Left ventricle myocardium inferior (tissue), 1 donor: ENCODE measurements at places on chromosomes 12 and 14. TPM values are rescaled to one million over a fixed set of nuclear protein-coding genes. Genes with fewer than 3 reads are reported as not detected.

DNA sequence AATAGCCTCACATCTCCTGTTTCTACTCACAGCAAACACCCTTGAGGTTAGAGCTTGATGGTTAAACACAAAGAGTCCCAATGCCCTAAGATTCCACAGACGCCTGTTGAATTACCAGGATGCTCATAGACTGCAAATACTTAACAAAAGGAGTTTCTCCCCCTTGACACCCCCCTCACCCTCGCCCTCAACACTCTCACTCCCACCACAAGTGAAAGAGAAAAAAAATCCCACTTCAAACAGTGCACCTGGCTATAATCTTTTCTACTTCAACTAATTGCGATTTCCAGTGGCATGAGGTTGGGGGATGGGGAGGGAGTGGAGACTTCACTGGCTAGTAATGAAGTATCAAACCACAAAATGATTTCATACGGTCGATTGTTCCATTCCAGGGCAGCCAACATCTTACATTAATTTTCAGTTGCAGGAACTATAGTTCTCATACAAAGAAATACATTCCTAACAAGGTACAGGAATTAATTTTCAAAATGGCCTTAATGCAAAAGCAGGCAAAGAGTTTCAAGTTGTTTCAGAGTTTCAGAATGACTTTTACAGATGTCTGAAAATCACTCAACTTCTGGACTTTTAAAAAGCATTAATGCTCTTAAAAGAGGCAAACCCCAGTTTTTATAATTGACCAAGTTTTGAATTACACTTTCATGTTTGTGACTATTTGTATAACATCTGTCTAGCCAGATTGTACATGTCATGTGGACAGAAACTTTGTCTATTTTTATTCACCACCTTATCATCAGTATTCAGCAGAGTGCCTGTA lies 390.7 kb downstream of the C12orf75 start:
- no peak for DNase-seq

IFNG gene
- total RNA-seq = not detected

- no peak for DNase-seq
Observed at GRCh38 chr14:71290960-71291466, 383.8 kb downstream of the PCNX1 start.

DNA sequence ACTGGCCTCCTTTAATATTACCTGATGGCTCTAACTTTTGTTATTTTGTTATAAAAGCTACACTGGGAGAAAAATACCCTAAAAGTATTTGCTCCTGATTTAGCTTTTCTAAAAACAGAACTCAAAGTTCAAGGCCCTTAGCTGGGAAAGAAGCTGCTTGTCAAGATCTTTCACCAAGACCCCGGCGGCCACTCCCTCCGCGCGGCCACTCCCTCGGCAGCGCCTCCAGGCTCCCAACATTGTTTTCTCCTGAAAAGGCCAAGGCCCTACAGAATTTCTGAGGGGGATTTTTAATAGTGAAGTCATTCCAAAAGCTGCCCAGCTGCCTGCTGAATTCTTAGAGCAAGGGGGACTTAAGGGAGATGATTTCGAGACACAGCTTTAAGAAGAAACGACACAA lies 96.4 kb downstream of the NTN4 start:
- DNase-seq = peak; percentile 41

PLEKHG7 gene
- total RNA-seq = not detected

GRCh38 chr14:54025661-54026060 lies 69.0 kb upstream of the BMP4 start:
- DNase-seq = no peak

DNA sequence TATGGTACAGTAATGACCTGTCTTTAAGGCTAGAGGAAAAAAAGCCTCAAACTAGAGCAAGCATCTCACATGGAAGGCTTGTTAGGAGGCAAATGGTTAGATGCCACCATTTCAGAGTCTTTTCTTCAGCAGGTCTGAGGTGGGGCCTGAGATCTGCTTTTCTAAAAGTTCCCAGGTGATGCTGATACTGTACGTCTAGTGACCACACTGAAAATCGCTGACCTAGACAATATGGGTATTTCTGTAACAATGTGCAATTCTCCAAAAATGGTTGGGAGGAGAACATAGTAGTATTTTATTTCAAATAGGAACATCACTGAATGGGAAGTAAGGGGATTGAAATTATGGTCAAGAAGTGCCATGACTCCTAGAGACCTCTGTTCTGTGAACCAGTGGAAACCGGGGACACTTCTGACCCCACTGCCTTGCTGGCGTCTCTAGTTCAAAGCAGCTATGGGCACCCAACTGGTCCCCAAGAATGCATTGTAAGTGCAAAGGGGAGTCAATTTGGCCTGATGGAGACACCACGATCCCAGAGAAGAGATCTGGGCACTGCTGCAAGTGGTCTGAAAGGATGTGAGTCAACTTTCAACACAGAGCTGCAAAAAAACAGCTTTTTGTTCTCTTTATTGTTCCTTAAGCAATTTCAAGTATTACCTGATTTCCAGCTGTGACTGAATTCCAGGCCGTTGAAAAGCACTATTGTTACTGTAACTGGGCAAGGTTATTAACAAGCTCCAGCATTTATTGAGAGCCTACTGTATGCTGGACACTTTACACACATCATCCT lies 54.4 kb upstream of the PLEKHG7 start:
- no peak for DNase-seq

- DNase-seq = no peak
Observed at GRCh38 chr14:106459971-106460730, 933.8 kb downstream of the TMEM121 start.

ACOT6 gene
- total RNA-seq = not detected

DNA sequence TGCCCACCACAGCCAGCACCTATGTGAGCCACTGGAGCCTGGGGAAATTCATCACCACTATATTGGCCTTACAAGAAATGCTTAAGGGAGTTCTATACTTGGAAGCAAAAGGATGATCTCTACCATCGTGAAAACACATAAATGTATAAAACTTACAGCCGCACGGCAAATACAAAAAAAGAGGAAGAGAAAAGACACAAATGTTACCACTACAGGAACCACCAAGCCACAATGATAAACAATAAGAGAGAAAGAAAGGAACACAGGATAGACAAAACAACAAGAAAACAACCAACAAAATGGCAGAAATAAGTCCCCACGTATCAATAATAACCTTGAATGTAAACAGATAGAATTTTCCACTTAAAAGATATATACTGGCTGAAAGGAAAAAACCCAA lies 267.5 kb downstream of the TMEM121 start:
- no peak for DNase-seq

DNA sequence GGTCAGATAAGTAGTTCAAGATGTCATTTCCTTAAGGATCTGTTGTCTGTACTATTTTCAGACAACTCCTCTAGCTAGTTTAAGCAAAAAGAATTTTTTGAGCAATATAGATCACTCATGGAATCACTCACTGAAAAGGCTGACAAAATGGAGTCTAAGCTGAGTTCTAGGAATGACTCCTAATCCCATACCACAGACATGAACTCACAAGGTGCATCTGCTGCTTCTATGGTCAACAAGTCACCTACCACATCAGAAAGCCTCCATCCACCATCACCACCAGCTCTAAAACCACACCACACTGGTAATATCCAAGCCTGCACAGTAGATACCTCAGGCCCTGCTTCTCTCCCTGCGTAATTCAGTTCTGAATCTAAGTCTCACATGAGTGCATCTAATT lies 33.0 kb downstream of the PWP1 start:
- no peak for DNase-seq

NTN4 gene
- total RNA-seq = 76.8 TPM

- no peak for DNase-seq
Observed at GRCh38 chr14:92012121-92012748, 27.6 kb downstream of the TRIP11 start.

- DNase-seq = no peak
Observed at GRCh38 chr14:97057238-97058073, 260.3 kb downstream of the VRK1 start.

GRCh38 chr14:81062816-81063215 lies 107.4 kb downstream of the TSHR start:
- no peak for DNase-seq

DNA sequence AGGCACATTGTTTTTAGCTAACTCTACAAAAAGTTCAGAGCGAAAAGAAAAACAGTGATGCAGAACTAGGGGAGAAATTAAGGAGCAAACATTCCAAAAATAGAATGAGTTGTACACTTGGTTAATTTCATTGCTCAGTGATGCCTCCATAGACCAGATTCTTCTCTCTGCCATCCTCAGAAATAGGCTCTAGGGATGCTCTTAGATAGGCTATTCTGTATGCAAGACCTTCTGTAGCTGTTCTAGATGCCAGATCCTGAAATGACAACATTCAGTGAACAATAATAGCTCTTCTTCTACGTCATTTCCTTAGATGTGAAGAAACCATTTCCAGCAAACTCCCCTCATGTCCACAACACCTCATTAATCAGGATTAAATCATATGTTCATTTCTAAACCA lies 466.3 kb downstream of the DIO2 start:
- DNase-seq = no peak

- DNase-seq = no peak
Observed at GRCh38 chr14:99120526-99121318, 151.3 kb downstream of the BCL11B start.

DNA sequence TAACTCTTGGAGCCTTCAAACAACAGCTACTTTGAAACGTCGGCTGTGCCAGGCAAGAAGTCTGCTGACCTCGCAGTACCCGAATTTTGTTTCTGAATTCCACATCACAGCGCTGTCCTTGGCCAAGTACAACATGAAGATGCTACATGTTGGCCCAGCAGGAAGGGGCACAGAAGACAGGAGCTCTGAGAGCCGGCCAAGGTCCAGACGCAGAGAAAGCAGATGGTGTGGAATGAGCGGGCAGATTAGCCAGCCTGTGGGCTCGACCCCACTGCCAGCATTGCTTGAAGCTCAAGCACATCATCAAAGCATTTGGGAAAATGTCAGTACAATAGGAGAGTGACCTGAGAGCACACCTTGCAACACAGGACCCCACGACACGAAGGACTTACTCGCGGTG lies 64.5 kb downstream of the FZD10 start:
- DNase-seq = no peak

- DNase-seq = no peak
Observed at GRCh38 chr14:55277972-55278740, 6.9 kb downstream of the FBXO34 start.

AVPR1A gene
- total RNA-seq = 1.3 TPM

DNA sequence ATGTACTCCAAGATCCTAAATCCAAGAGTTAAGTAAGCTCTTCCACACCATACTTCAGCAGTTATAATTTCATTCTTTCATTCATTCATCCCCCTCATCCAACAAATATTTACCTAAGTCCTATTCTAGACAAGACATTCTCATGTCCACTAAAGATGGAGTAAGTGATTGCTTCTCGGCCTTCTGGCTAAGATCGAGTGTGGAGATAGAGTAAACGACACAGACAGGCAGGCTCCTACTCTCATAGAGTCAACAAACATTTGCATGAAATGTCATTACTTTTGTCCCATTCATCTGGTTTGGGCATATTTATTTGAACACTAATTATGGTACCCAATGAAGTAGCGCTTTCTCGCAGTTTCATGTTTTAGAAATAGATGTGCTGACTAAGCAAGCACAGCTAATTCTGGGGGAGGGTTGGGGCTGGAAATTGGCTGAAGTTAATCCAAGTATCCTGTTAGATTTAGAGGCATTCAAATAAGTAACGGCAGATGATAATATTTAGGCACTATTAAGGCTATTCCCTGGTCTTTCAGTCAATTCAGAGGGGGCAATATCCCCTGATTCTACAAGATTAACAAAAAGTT lies 176.5 kb downstream of the CEP128 start:
- no peak for DNase-seq

- no peak for DNase-seq
Observed at GRCh38 chr12:1595026-1595561, 713 bp upstream of the FBXL14 start.

GRCh38 chr12:84641940-84642545 lies 270.6 kb downstream of the SLC6A15 start:
- DNase-seq = no peak

GRCh38 chr12:24600996-24601395 lies 347.9 kb downstream of the BCAT1 start:
- no peak for DNase-seq

PRMT5 gene
- total RNA-seq = 59.0 TPM

DNA sequence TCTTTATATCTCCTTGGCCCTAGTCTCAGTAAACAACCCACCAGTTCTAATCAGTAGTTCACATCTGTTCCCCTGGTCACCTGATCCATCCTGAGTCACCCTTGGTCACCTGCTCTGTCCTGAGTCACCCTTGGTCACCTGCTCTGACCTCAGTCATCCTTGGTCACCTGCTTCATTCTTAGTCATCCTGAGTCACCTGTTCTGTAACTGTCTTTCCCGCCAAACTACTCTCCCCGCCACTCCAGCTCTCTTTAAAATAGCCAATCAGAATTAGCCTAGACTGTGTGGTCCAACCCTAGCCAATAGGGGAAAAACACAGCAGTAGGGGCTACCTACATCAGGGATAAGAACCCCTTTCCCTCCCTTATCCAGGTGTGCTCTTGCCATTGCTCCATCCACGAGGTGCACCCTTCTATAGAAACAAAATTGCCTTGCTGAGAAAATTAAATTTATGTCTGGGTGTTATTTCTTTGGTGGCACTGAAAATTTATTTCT lies 245.4 kb upstream of the DIO3 start:
- DNase-seq = no peak

C12orf42 gene
- total RNA-seq = not detected

PTPRR gene
- total RNA-seq = 1.3 TPM

MARK3 gene
- total RNA-seq = 103 TPM

GRCh38 chr12:43578782-43579181 lies 26.8 kb upstream of the ADAMTS20 start:
- DNase-seq = no peak

GRCh38 chr12:47964106-47964728 lies 821 bp downstream of the TMEM106C start:
- DNase-seq = no peak

MRPL52 gene
- 110 TPM for total RNA-seq

DNA sequence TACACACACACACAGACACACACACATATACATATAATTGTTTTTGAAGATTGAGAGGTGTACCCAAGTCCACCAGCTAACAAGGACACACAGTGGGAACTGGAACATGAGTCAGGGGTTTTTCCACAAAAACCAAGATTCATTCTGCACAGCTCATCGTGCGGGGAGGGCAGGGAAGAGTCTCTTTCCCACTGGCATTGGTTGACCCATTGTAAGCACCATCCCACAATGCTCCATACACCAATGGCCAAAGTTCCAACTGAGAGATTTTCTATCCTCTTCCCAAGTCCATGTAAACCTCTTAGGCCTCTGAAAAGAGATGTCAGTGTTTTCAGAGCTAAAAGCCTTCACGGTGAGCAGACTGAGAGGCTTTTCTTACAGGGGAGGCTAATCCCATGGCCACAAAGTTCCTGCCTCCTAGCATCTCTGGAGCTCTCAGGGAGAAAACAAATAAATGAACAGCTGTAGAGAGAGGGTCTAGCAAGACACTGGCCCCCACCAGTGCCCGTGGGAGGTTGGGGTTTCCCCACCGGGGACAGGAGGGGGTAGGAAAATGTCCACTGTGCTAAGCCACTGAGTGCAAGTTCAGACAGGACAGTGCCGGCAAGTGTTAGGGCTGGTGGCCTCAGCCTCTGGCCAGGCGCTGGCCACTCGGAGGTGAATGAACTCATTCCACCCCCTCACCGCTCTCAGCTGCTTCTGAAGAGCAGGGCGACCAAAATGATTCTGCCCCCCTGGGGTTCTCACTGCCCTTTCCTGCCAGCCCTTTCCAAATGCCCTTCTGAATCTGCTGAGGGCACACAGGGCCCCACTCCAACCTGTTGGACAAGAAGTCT lies 21.5 kb upstream of the TC2N start:
- DNase-seq = no peak

KCNMB4 gene
- total RNA-seq = 1.4 TPM
